ENCODE measurements at places on chromosomes 7 and 10. TPM values are rescaled to one million over a fixed set of nuclear protein-coding genes. Genes with fewer than 3 reads are reported as not detected.

The MEOX2 gene
- total RNA-seq, result 35.8 TPM

The TMEM236 gene
- 0.10 TPM for total RNA-seq

The GDF2 gene
- total RNA-seq, result not detected

The SLC16A12 gene
- 0.65 TPM for total RNA-seq

The NUDT13 gene
- total RNA-seq, result 1.3 TPM

The ABCB4 gene
- not detected for total RNA-seq

The FBXL13 gene
- total RNA-seq, result 0.98 TPM

The IRF5 gene
- 0.65 TPM for total RNA-seq

The SPDYE17 gene
- not detected for total RNA-seq

The CCDC146 gene
- 1.6 TPM for total RNA-seq

The INA gene
- total RNA-seq, result 0.33 TPM

The ANXA8L1 gene
- not detected for total RNA-seq

The CCDC7 gene
- total RNA-seq, result 10.1 TPM

The FXYD4 gene
- not detected for total RNA-seq

The RADIL gene
- 0.48 TPM for total RNA-seq

The SEMA3D gene
- total RNA-seq, result 0.57 TPM

The CABCOCO1 gene
- total RNA-seq, result 0.76 TPM

The SVOPL gene
- not detected for total RNA-seq

The SEC24C gene
- total RNA-seq, result 62.3 TPM

The PVRIG gene
- total RNA-seq, result not detected

The IL6 gene
- 3.7 TPM for total RNA-seq

The RTKN2 gene
- 1.1 TPM for total RNA-seq

The CLDN15 gene
- total RNA-seq, result 3.3 TPM

The MYH16 gene
- total RNA-seq, result 0.33 TPM

The DYDC2 gene
- total RNA-seq, result not detected

The WIPF3 gene
- total RNA-seq, result not detected
